Stimulated activated CD4-positive, alpha-beta T cell treated with anti-CD3 and anti-CD28 coated beads, Interleukin-1b, Interleukin-23, amount 100 ng/mL, for 1 hour (primary cell): ENCODE measurements at places on chromosomes 6 and 20.

DNA sequence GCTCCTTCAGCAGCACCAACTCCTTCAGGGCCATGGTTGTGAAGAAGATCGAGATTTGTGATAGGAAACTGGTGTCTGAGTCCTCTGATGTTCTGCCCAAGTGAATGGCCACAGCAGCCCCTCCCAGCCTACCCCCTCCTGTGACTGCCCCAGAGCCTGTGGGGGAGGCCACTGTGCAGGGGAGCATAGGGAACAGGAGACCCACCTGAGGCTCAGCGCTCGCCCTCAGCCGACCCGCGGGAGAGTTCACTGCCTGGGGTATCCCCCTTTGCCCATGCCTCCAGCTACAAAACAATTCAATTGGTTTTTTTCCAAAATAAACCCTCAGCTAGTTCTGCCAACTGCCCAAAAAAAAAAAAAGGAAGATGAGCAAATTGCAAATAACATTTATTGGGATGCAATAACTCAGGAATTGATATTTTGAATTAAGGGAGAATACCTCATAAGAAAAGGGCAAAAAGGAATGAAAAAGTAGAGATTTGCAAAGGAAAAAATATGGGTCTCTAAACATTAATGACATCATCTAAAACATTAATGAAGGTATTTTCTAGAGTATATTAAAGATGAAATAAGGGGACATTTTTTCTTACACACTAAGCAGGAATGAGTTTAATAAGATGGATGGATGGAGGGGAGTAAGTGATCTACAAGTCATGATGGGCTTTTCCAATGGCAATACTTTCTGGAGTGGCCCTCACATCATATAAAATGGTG, 46.1 kb downstream of the KIAA0319 start:
- no peak for DNase-seq

DNA sequence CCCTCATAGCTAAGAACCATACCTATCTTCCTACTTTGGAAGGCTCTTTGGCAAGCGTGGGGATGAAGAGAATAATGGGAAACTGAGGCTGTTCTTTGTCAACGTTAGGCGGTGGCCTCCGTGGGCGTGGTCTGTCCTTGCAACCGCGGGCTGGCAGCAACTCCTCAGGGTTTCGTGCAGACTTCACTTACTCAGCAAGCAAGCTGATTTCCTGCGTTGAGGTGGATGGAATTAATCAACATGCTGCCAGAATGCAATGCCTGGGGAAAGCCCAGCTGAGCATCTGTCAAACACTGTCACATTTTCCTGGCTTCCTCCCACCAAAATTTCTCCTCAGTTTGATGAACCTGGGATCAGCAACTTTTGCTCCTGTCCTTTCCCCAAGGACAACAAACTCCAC, 9.2 kb upstream of the IL17F start:
- no peak for DNase-seq

GRCh38 chr6:116840091-116840490, 11.2 kb upstream of the GPRC6A start:
- no peak for DNase-seq

- no peak for DNase-seq
Measured at GRCh38 chr6:30356536-30356935, 11.6 kb downstream of the RPP21 start.

DNA sequence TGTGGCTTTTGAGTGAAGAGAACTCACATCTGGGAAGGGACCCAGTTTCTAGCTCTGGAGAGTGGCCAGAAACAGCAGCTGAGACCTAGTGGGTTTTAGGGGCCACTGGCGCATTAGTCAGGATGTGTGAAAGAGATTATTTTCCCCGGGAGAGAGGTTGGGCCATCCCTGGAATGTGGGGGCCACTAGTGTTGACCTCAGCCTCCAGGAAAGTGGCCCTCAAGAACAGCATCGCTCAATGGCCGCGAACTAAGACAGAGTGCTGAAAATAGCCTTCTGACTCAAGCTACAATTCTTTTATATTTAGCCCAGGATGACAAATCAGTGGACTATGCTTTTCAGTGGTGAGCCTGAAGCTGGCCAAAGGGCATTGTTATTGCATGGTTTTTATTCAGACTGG, 210.4 kb upstream of the RNF24 start:
- DNase-seq, result no peak
